ENCODE measurements at places on chromosomes 3 and 15.

- no peak for DNase-seq
Observed at GRCh38 chr3:196792771-196793170, 53.1 kb downstream of the PAK2 start.

GRCh38 chr3:143974271-143975238 is 2.9 kb downstream of the DIPK2A start:
- DNase-seq = no peak

DNA sequence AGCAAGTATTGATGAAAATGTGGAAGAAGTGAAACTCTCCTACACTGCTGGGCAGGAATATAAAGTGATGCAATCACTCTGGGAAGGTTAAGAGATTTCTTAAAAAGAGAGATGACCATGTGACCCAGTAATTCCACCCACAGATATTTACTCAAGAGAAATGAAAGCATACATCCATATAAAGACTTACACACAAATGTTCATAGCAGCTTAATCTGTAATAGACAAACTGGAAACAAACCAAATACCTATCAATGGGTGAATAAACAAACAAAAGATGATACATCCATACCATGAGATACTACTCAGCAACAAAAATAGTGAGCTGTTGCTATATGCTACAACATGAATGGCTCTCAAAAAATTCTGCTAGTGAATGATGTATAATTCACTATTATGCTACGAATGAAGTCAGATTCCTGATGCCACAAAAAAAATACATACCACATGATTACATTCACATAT is 463.3 kb downstream of the MAGI1 start:
- no peak for DNase-seq

DNA sequence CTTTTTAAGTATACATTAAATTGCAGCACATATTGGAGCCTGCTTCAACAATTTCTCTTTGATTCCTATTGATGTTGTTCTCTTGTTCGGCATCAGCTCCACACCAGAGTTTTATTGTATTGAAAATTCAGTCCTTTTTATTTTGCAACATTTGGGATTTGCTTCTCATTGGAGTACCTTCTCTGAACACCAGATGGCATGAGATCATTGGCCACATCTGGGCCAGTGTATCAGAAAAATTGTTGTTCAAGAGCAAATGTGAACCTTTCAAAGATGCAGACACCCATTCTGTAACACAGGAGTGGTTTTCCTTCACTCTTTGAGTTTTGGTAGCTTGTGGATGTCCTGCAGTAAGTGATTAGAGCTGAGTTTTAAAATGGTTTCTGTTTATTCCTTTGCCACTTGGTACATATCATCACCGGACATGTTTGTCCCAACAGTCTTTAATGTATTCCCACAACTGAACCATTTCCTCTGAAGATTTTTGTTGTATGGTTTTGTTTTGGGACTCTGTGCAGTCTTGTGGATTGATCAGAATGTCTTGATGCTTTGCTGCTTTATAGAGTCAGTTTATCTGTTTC is 96.1 kb downstream of the MCTP2 start:
- DNase-seq = no peak

GRCh38 chr15:41577863-41578735 is 19.1 kb downstream of the TYRO3 start:
- no peak for DNase-seq

- no peak for DNase-seq
Observed at GRCh38 chr15:66714543-66714981, 12.5 kb downstream of the SMAD6 start.

DNA sequence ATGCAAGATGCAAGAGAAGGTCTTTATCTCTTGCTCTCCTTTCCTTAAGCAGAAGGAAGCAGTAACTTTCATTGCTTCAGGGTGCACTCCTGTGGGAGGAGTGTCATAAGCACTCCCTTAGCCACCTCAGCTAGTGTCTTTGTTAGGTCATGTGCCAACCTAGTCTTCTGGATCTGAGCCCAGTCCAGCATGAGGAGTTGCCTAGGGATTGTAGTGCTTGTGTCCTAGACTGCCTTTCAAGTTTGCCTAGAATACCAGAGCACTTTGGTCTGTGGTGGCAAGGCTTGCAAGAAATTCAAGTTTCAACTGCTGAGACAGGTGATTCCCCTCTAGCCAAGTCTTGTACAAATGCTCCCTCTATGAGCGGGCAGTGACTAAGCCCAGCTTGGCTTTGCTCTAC is 633.6 kb downstream of the ZNF385D start:
- DNase-seq = no peak

DNA sequence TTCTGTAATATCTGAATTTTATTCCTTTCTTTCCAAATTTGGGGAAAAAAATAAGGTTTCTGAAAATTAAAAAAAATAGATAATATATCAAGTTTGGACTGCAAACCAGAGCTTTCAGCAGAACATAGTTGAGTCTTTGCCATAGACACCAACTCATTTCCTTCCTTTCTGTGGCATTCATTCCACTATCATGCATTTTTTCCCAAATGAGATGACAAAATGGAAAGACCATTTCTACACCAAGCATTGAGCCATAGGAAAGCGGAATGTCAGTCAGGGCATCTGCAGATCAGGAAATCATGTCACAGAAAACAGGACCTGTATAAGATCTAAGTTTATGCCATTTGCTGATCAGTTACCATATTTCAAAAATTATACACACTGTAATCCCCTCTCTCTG is 333.3 kb upstream of the THBS1 start:
- no peak for DNase-seq

DNA sequence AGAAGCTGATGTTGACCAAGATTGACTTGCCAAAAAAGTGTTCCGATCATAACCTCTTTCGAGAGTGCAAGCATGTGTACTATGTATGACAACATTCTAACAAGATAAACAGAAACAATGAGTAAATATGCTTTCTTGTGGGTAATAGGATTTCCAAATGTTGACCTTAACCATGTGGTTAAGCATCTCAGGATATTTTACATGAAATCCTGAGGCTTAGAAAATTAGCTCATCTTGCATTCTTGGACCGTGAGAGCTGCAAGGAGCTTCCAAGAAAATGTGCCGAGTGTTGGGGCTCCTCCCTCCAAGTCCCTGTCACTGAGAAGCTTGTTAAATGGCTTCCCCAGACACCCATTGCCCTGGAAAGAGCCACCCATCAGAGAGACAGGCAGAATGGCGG is 50.1 kb downstream of the C3orf20 start:
- DNase-seq = no peak

DNA sequence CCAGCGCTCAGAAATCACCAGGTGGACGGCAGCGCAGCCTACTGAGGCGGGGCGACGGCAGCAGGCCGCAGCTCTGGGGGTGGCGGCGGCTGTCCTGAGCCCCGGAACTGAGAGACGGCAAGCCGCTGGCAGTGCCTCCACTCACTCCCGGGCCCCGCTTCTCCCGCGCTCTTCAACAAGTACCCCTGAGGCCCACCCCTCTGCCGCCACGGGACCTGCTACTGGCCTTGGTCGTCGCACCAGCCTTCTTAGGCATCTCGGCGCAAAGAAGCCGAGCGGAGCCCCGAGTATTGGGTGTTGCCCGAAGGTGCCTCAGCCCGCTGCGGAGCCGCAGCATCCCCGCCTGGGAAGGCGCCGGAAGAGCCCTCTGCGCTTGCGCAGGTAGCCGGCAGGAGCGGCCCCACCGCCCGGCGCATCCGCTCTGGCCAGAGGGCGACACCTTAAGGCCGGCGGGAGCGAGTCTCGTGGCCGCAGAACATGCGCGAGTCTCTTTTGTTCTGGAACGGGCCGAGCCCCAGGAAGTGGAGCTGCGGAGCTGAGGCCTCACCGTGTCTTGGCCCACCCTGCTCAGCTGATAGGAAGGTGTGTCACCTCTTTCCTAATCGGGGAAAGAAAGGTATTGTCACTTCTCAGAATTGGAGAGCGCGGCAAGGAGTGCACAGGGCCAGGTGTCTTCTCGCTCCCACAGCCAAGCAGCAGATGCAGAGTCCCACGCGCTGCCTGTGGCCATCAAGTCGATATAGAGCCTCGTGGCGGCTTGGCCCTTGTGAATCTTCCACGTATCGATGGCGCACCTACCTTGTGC is at the start of gene C15orf40:
Gene C15orf40, minus strand, starts transcription at position 369 of the 805 bp plus-strand sequence. Its CDS starts 32 bp downstream, at position 337.
- no peak for DNase-seq

GRCh38 chr3:156661155-156661554 is 13.2 kb upstream of the TIPARP start:
- DNase-seq = no peak

DNA sequence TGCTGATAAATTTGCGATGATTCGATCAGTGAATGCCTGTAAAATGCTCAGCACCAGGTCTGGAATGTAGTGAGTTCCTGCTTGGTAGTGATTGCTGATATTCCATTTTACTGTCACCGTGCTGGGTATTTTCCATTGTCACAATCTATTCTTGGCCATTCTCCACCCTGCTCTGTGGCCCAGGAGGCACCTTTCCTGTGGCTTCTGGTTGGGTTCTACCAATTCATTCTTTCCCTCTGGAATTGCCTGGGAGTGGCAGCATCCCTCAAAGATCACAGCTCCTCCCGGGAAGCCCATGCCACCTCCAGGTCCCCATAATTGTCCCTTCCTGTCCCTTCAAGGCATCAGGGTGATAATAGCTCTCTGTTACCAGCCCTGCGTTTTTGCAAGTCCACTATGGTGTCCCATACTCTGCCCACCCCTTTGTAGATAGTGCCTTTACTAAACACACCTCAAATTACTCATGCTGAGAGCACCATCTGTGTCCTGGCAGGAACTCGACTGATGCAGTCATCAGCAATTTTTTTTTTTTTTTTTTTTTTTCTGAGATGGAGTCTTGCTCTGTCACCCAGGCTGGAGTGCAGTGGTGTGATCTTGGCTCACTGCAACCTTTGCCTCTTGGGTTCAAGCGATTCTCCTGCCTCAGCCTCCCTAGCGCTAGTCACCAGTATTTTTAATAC is 177.8 kb upstream of the PROK2 start:
- no peak for DNase-seq

DNA sequence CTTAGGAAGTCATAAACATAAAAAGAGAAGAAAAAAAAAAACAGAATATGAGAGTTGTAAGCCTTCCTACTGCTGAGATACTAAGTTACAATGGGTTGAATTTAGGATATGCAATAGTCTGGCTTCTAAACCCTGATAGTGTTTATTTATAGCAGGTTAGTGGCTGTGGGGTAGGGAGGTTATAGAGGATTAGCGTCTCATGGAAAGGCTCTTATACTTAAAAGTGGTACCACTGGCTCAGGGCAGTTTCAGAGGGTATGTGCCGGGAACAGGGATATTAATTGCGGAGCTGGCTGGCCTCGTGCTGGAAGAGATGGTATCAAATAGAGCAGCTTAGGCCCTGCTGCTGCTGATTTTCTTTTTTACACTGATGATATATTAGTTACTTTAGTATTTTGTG is 60.8 kb downstream of the PFN2 start:
- no peak for DNase-seq

DNA sequence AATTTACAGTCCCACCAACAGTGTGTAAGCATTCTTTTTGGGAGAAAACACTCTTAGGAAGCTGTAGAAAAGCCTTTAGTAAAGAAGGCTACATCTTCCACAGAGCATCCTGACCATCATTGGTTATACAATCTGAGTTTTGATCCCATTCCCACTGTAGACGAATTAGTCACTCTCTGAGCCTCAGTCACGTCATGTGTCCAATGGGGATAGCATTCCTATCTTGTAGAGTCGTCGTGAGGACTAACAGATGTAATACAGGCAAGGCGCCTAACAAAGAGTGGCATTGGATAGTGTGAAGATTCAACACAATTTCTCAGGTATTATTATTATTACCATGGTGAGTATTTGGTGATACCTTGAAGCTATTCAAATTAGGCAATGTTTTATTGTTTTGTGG is 44.0 kb upstream of the ALDH1A3 start:
- no peak for DNase-seq

DNA sequence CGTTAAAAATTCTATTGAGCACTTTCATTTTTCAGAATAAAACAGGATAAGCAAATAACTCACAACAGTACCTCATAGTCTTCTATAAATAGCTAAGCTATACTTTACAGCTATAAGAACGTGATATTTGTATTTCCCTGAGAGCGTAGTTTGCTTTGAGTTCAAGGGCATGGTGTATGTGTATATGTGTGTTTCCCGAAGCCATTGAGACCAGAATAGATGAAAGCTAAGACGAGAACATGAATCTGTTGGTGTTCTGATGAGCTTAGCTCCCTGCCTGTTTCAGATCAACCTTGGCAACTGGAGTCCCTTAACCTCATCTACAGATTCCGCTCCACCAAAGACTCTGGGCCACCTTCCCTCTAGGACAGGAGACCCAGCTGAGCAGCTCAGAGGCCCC is 59.5 kb upstream of the MCF2L2 start:
- DNase-seq = no peak

GRCh38 chr3:188807006-188807405 is 364.8 kb upstream of the TPRG1 start:
- DNase-seq = no peak

- no peak for DNase-seq
Observed at GRCh38 chr3:30458376-30459171, 147.8 kb upstream of the TGFBR2 start.

DNA sequence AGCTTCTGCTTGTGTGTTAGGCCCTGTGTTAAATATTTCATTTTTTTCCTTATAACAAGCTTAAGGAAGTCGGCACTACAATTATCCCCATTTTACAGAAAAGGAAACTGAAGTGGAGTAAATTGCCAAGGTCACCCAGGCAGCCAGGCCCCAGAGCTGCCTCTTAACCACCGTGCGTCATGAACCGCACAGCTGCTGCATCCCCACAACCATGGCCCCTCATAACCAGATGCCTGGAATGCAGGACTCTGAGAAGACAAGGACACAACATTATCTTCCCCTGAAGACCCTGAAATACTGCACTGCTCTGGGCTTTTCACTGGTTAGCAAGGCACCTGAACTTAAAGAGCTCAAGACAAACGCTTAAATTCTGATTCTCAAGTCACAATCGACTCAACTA is 14.6 kb downstream of the LRIG1 start:
- DNase-seq = no peak

- no peak for DNase-seq
Observed at GRCh38 chr15:98785431-98785806, 137.1 kb downstream of the IGF1R start.

DNA sequence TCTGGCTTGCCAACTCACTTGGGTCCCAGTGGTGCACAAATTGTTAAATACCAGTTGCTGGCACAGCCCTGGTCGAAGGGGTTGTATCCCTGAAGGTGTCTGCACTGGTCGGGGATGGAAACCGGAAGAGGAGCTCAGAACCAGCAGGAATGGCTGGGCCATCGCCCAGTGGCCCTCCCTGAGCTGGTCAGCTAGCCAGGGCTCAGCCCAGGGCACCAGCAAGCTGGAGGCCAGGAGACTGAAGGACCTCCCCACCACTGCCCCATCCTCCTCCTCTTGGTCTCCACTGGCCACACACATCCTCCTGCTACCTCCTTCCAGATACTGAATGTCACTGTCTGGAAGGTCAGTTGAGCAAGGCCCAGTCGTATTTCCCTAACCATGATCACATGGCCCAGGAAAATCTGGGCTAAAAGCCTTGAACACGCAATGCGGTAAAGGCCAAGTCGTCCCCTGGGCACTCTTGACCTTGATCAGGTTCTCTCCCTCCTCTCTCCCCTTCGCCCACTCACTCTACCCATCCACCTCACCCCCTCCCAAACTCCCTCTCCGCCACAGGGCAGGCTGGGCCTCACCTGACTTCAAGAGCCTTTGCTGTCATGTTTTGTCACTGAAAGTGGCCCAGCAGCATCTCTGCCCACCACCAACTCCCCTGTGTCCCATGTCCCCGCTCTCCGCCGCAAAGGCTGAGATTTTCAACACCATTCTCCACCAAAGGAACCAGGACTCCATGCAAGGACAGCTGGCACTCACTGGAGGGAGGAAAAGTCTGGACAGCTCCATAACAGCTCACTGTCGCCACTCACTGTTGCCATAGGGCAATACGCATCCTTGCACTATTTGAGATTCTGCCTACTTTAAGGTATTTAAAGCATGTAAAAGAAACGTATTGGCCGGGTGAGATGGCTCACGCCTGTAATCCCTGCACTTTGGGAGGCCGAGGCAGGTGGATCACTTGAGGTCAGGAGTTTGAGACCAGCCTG is 12.1 kb downstream of the ZDHHC19 start:
- DNase-seq = no peak

Data from SIG-M5 (cell line).